ENCODE measurements at places on chromosomes 4 and X. TPM values are rescaled to one million over a fixed set of nuclear protein-coding genes. Genes with fewer than 3 reads are reported as not detected.
A peak's percentile ranks its signal among the peaks of the same experiment; 100 is the strongest.

The SYNPO2 gene
- 4.7 TPM for total RNA-seq

The HS3ST1 gene
- total RNA-seq: 0.22 TPM

The STOX2 gene
- 2.5 TPM for total RNA-seq

DNA sequence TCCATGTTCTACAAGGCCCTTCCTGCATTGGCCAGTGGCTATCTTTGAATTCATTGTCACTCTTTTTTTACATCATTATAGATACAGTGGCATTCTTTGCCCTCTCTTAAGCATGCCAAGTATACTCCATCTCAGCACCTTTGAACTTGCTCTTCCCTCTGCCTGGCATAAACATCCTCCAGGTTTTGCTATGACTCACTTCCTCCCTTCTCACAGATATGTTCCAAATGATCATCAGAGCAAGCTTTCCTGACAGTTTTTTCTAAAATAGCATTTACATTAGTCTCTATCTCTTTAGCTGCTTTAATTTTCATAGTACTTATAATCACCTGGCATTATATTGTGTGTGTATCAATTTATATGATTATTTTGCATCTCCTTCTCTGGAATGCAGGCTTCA is 553.3 kb upstream of the MAGEB2 start:
- DNase-seq: peak; percentile 64

GRCh38 chr4:148054275-148054674 is 322.4 kb downstream of the ARHGAP10 start:
- no peak for DNase-seq

- DNase-seq: no peak
These were observed 618 bp downstream of the BEND4 start for GRCh38 chr4:42151568-42152506.
